ENCODE measurements at places on chromosomes 6 and 20.

DNA sequence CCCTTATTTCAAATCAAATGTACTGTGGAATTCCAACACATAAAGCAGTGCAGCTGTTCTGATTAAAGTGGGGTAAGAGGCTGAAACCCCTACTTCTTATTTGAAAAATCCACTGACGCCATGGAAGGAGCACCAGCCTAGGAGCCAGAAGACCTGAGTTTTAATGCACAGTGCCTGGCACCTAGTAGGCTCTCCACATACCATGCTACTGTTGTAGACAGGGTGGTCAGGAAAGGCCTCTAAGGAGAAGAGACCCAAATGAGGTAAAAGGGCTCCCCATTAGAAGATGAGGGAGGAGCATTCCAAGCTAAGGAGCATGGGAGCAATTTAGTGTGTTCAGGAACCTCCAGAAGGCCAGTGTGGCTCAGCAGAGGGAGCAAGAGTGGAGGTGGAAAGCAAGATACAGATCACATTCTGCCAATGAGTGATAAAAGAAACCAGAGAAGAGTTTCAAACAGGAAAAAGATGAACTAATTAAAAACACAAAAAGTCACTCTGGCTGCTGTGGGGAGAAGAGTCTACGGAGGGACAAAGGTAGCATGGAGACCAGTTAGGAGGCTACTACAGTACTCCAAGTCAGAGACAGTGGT, 11.8 kb upstream of the ZNF76 start:
- no peaks in the 10 kb centered on the region for H3K36me3 ChIP-seq
- H3K27me3 ChIP-seq: no peaks in the 10 kb centered on the region
- H3K27ac ChIP-seq: no peak overlapping the region
- no peak overlapping the region for H3K4me3 ChIP-seq
- no peak for DNase-seq

- H3K27ac ChIP-seq: peak overlapping the region; percentile 26
- no peaks in the 10 kb centered on the region for H3K27me3 ChIP-seq
- no peak overlapping the region for H3K4me3 ChIP-seq
- no peak for DNase-seq
- H3K4me1 ChIP-seq: peaks cover 12% of the 10 kb centered on the region
These were observed 68.2 kb downstream of the FAM217A start for GRCh38 chr6:4010689-4011090.

GRCh38 chr6:45378334-45378926, 696 bp upstream of the SUPT3H start:
- H3K36me3 ChIP-seq: no peaks in the 10 kb centered on the region
- H3K27ac ChIP-seq: peak overlapping the region; percentile 76
- H3K4me3 ChIP-seq: peak overlapping the region; percentile 76
- no peak for DNase-seq
- H3K27me3 ChIP-seq: no peaks in the 10 kb centered on the region

- H3K27ac ChIP-seq: peak overlapping the region; percentile 90
- no peaks in the 10 kb centered on the region for H3K27me3 ChIP-seq
- DNase-seq: no peak
- peaks cover 22% of the 10 kb centered on the region for H3K36me3 ChIP-seq
- H3K4me3 ChIP-seq: no peak overlapping the region
These were observed 20.5 kb downstream of the PERP start for GRCh38 chr6:138086573-138087196.

DNA sequence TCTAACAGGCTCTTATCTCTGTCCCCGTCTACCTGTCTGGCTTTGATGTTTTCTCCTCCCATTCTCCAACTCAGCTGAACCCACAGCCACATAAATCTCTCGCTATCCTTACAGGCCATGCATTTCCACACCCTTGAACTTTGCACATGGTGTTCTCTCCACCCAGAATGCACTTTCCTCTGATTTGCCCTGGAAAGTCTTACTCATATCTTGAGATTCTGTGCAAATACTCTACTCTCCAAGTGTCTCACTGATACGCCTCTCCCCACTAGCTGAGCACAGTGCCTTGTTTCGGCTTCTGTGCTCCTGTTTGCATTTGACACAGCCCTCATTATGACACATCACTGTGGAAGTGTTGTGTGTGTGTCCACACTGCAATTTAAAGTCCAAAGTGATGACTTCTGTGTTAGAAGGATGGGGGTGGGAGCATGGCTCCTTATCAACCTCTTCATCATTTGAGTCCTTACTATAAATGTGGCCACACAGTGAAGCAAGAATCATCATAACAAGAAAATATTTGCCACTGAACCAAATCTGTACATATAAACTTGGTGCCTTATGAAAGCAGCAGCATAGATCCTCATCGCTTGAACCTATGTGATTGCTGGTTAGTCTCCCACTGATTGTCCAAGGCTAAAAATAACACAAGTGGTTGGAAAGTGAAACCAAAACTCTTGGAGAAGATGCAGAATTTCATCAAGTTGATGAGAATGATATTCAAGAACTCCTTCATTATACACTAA, 5.5 kb upstream of the PRELID3B start:
- no peaks in the 10 kb centered on the region for H3K36me3 ChIP-seq
- H3K27me3 ChIP-seq: no peaks in the 10 kb centered on the region
- no peak overlapping the region for H3K27ac ChIP-seq
- no peak overlapping the region for H3K4me3 ChIP-seq

DNA sequence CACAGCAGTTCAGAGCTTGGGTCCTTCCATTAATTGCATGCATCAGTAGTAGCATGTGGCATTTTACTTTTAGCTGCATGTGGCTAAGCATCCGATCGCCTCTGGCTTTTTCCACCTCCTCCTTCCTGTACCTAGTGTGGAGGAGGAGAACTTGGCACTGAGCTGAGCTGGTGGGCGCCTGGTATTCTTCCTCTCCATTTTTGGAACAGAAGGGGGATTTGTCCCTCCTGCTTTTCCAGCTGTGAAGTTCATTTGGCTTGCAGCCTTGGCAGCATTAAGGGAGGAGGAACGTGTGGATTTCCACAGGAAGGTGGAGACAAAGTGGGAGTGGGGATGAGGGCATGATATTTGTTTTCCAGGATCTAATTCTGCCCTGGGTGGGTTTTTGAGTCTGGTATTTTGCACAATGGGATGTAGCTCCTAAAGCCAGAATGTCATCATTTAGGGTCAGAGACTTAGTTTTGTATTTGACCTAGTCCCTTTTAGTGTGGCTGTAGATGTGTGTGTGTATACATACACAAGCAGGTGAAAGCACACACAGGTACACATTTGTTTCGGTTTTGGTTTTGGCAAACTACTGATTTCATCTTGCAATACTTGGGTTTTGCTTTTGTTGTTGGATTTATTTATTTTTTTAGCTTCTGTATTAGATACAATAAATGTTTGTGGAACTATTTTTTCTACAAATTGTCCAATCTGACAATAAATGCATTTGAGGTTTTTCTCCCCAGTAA, 90.0 kb downstream of the SASH1 start:
- no peak overlapping the region for H3K4me3 ChIP-seq
- no peaks in the 10 kb centered on the region for H3K36me3 ChIP-seq
- H3K4me1 ChIP-seq: no peaks in the 10 kb centered on the region
- H3K27me3 ChIP-seq: no peaks in the 10 kb centered on the region
- DNase-seq: no peak
- no peak overlapping the region for H3K27ac ChIP-seq

DNA sequence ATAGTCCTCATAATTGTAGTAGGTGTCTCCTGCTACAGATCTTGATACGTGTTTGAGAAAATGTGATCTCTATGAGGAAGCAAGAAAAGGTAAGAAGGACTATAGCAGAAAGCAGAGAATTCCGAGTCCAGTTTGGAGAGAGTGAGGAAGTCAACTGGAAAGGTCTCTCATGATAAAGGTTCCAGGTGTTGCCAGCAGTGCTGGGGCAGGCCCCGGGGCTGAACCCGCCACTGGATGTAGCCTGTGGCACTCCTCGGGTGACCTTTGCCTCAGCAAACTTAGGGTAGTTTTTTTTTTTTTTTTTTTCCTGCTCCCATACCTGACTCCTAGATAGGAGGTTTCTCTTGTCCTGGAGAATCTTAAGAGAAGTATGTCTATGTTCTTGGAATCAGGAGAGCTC, 62.8 kb downstream of the FAM120B start:
- H3K27ac ChIP-seq: no peak overlapping the region
- peaks cover 14% of the 10 kb centered on the region for H3K36me3 ChIP-seq
- H3K4me3 ChIP-seq: no peak overlapping the region
- H3K27me3 ChIP-seq: no peaks in the 10 kb centered on the region
- DNase-seq: no peak

DNA sequence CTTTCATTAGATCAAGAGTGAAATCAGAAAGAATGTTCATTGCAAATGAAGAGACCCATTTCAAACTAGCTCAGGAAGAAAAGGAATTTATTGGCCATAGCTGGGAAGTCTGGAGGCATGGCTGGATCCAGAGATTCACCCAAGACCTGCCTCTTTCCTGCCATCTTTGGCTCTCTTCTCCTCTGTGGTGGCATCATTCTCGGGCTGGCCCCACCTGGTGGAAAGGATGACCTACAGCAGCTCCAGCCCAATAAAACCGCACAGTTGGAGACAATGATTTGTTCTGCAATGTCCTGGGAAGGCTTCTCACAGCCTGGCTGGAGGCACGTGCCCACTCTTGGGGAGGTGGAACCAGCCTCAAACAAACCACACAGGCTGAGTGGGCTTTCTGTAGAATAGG, 18.1 kb upstream of the FERMT1 start:
- DNase-seq: no peak
- no peaks in the 10 kb centered on the region for H3K4me1 ChIP-seq
- H3K27ac ChIP-seq: no peak overlapping the region
- H3K4me3 ChIP-seq: no peak overlapping the region
- no peaks in the 10 kb centered on the region for H3K36me3 ChIP-seq
- H3K27me3 ChIP-seq: no peaks in the 10 kb centered on the region

GRCh38 chr6:132719736-132720448, 6.0 kb upstream of the VNN1 start:
- H3K4me1 ChIP-seq: no peaks in the 10 kb centered on the region
- no peak for DNase-seq
- no peak overlapping the region for H3K4me3 ChIP-seq
- no peaks in the 10 kb centered on the region for H3K36me3 ChIP-seq
- H3K27ac ChIP-seq: no peak overlapping the region

- no peaks in the 10 kb centered on the region for H3K4me1 ChIP-seq
- H3K36me3 ChIP-seq: no peaks in the 10 kb centered on the region
- no peak for DNase-seq
- no peaks in the 10 kb centered on the region for H3K27me3 ChIP-seq
These were observed 282.3 kb upstream of the QKI start for GRCh38 chr6:163132050-163132750.

DNA sequence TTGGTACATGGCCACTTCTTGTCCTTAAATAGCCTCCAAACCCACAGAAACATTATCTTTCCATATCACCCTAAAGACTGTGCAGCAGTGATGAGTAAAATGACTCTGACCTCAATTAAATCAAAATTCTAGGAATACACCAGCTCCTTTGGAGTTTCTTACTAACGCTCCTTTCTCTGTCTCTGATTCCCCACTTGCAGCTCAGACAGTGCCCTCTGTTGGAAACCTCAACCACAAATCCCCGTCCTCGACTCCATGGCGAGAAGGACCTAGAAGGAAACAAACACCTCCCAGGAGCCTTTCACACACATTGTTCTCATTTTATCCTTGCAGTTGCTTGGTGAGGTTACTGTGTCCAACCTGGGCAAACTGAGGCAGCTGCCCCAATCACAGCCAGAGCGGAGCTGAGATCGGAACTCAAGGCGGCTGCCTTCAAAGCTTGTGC, 17.7 kb upstream of the PARD6B start:
- H3K27me3 ChIP-seq: no peaks in the 10 kb centered on the region
- H3K27ac ChIP-seq: no peak overlapping the region
- no peak for DNase-seq
- H3K4me3 ChIP-seq: no peak overlapping the region

GRCh38 chr20:23214903-23215302, 128.8 kb upstream of the CD93 start:
- H3K36me3 ChIP-seq: no peaks in the 10 kb centered on the region
- H3K4me1 ChIP-seq: no peaks in the 10 kb centered on the region
- H3K27me3 ChIP-seq: no peaks in the 10 kb centered on the region
- H3K4me3 ChIP-seq: no peak overlapping the region
- H3K27ac ChIP-seq: no peak overlapping the region

DNA sequence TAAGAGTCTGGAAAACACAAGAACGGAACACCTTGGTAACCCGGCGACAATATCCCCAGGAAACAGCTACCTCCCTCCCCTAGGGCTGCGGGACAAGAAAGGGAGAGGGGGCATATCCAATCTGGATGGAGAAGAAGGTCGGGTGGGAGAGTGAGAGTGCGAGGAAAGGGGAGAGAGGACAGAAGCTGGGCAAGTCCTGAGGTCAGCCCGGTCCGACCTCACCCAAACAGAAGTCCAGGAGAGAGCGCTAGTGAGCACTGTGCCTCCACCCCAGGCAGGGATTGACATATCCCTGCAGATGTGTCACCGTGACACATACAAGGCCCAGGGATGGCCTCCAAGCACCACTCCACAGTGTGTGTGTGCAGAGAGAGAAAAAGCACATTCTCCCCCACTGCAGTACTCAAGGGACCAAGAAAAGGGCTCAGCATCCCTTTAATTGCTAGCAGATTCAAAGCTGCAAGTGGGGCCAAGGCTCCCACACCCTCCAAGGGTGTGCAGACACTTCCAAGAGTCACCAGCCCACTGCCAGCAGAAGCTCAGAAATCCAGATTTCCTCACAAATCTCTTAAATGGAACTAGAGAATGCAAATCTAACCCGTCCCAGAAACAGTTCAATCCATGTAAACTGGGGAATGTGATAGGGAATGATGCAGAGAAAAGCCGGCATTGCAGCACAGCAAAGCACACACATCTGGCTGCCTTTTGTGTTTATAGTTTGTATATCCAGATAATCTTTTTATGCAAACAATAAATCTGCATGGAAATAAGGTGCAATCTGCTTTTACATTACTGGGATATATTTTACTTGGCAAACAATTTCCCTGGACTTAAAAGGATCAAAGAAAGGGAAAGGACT, 3.1 kb downstream of the PXDC1 start:
- peaks cover 13% of the 10 kb centered on the region for H3K36me3 ChIP-seq
- H3K27ac ChIP-seq: peak overlapping the region; percentile 93
- H3K4me1 ChIP-seq: peaks cover 15% of the 10 kb centered on the region

DNA sequence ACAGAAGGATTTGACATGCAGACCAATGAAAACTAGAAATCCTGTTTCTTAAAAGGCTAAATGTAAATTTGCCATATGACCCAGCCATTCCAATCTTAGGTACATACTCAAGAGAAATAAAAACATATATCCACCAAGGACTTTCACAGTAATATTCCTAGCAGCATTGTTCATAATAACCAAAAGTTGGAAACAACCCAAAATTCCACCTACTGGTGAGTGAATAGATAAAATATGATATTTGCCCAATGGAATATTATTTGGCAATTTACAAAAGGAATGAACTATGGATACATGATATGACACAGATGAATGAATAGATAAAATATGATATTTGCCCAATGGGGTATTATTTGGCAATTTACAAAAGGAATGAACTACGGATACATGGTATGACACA, 22.7 kb downstream of the MTCL3 start:
- H3K36me3 ChIP-seq: no peaks in the 10 kb centered on the region
- H3K27me3 ChIP-seq: no peaks in the 10 kb centered on the region
- H3K27ac ChIP-seq: no peak overlapping the region
- H3K4me1 ChIP-seq: no peaks in the 10 kb centered on the region
- no peak overlapping the region for H3K4me3 ChIP-seq
- no peak for DNase-seq
